ENCODE measurements at places on chromosomes 3 and 15.
A peak's percentile ranks its signal among the peaks of the same experiment; 100 is the strongest.

GRCh38 chr15:78987556-78988360 lies 42.9 kb upstream of the CTSH start:
- DNase-seq: no peak

- DNase-seq: no peak
Measured at GRCh38 chr3:76585794-76586392, 454.0 kb upstream of the ROBO2 start.

GRCh38 chr3:122390665-122391064 lies 6.7 kb downstream of the FAM162A start:
- DNase-seq: no peak

DNA sequence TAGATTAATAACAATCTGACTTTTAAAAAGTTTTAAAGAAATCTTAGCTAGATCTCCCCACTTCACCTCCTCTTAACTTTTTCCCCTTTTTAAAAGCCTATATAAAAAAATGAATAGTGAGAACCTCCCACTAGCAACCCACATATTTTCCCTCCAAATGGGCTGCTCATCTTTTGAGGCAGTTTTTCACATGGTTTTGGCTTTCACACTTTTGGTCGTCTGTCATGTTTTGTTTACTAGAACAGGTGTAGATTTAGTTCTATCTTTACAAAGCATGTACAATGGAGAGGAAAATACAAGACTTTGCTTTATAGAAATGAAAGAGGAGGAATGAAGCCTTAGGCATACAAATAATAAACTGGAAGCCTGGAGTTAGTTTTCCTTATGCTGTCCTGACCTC lies 126.7 kb upstream of the EOMES start:
- DNase-seq: no peak

DNA sequence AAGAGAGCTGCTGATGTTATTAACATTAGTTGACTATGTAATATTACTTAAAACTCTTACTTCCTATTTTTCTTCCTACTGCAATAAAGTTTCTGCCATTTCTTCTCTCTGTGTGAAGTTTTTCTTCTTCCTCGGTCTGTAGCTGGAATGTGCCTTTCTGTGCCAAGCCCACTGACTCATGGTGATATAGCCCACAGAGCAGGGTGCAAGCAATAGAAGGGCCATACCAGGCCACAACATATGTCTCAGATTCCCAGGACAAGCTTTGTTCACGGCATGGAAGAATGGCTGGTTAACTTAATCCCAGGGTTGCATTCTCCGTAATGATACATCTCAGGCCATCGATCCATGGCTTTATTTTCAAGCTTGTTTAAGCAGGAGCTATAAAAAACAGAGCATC lies 815.3 kb downstream of the TUSC7 start:
- no peak for DNase-seq

- DNase-seq: no peak
Measured at GRCh38 chr3:13143381-13144004, 70.3 kb upstream of the IQSEC1 start.

DNA sequence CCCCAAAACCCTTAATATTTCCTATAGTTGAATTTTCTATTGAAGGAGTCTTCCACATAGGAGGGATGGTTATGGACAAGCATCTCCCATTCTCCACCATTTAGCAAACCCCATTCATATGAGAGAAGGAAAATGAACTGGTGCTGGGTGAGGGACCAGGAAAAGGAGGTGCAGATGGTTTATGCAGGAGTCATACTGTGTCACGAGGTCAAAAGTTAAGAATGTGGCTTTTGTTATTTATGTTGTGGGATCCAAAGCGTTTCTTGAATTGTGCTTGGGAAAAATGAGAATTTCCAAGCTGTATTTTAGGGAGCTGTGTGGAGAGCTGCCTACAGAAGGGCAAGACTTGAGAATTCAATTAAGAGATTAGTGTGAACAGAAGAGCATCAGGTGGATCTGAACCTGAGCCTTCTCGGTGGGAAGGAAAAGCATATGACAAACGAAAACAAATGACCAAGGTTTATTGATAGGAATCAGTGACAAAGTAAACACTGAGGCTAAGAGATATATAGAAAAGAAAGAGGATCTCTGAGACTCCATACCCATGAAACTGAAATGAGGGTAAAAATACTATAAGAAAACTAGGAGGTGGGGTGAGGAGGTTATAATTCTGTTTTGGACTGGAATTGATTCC lies 473.3 kb upstream of the NR2F2 start:
- DNase-seq: no peak

DNA sequence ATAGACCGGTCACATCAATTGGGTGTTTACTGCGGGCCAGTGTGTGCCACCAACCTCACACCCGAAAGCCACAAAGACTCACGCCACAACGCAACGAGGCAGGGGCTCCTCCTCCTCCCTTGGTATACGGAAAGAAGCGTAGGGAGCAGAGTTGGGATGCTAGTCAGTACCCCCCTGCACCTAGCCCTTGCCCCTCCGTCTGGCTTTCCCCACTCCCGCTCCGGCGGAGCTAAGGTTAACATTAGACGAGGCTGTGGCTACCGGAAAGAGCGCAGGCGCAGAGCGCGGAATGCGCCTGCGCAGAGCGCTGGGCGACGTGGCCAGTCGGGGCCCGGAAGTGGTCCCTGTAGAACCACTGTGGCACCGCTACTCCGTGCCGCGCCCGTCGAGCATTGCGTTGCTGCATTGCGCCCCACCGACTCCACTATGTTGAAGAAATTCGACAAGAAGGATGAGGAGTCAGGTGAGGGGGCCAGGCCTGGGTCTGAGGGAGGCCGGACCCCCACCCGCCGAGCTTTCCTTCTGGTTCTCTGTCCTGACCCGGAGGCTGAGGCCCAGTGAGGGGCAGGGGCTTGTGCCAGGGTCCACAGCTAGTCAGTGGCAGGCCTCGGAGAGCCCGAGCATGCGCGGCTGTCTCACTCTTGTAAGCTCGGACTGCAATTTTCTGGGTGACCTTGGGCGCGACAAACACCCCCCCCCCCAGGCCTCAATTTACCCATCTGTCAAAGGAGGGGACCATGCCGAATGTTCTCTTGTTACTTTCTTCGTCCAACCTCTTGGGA lies at the start of gene COPG1:
COPG1 (plus strand) TSS at position 323 of the 782 bp plus-strand sequence; CDS start at position 427, 104 bp downstream.
- DNase-seq: peak; percentile 75

- DNase-seq: no peak
Measured at GRCh38 chr3:28042707-28043106, 198.7 kb upstream of the CMC1 start.

DNA sequence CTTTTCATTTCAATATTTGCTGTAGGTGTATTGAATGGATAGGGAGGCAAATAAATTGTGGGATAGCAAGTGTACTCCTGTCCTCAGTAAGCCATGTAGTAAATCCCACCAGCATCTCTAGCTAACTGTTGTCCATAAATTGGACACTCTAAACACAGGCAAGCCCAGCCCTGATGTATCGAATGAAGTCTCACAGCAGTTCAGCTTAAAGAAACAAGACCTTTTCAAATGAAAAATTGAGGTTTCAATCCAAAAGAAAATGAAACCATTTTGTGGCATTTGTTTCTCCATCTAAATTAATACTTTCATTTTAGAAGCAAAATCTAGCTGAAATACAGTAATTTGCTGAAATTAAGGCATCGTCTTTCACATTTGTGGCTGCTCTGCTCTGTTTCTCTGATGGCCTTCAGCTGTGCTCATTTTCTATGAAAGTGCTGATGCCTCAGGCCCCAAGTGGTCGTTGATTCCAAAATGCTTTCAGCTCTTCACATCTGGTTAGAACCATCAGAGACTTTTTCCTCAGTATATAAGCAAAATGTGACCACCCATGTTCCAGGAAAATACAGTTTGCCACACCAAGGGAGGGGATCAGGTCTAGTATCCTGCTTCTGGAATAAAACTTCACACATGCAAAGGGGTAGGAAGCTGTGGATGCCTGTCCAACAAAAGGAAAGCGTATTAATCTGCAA lies 245.0 kb downstream of the ZMAT3 start:
- DNase-seq: no peak
